ENCODE measurements at places on chromosomes 16 and 17.

GRCh38 chr16:25066747-25067631, 44.6 kb upstream of the LCMT1 start:
- DNase-seq, result peak; percentile 85

DNA sequence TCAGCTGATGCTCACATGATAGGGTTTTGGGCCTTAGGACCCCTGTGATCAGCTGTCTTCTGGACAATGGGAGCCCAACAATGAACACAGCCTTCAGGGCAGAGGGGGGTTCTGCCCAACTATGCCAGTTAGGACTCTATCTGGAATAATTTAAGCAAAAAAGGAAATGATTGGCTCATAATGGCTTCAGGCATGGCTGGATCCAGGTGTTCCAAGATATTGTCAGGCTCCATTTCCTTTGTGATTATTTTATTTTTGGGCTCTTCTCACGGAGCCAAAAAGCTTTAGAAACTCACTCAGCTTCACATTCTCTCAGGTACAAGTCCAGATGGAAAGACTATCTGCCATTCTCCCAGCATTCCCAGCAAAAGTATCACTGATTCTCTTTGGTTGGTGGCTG, 2.9 kb upstream of the MT2A start:
- DNase-seq, result no peak

DNA sequence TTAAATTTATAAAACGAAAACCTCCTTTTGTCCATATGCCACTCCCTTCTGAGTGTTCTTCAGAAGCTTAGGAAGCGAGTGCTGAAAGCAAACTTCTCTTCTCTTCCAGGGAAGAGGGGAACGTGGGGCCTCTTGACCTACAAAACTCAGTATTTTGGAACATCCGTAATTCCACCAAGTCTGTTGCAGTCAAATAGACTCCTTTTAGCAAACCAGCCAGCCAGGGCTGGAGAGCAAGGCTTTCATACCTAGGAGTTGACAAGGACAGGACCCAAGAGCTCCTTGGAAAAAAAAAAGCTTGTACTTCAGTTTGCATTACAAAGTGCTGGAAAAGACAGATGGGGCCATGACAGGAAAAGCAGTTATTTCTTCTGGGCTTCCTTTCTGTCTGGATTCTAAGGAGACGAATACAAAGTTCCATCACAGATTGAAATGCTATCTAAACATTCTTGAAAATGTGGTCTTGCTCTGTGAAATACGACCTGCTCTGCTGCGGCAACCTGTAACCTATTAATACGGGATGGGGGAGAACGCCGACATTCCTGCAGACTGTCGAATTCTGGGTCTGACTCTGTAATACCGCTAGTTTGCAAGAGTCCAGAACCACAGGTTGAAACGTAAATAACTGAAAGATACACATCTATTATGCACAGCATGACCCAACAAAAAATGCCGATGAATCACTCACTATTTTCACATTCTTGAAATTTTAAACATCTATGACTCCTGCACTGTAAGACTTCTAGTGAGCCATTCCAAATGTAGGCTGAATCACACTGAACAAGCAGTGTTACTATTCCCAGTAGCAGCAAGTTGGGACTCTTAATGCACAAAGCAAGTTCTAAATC, 20.6 kb downstream of the VPS53 start:
- DNase-seq, result no peak

DNA sequence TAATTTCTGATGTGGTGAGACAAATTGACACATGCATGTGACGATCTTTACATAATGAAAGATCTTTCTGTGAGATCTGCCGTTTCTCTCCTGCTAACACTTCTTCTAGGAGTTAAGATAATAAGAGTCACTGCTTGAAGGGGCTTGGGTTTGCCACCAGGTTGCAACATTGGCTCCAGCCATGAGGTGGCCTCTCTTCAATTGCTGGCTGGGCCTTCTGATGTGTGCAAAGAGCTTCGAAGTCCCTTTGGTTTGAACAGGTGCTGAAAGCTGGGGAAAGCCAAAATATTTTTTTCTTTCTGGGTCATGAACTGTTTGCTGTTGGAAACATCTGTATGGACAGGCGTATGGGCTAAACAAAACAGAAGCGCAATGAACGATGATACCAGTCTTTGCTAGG, 204.1 kb upstream of the SALL1 start:
- no peak for DNase-seq

- peak; percentile 99 for DNase-seq
These were observed at the start of gene SLFN14 for GRCh38 chr17:35560703-35561102. Gene SLFN14, minus strand, starts transcription at chr17:35560819. Its CDS starts 2,757 bp downstream, at chr17:35558062.

GRCh38 chr16:3781421-3781820, 64.1 kb upstream of the TRAP1 start:
- no peak for DNase-seq

DNA sequence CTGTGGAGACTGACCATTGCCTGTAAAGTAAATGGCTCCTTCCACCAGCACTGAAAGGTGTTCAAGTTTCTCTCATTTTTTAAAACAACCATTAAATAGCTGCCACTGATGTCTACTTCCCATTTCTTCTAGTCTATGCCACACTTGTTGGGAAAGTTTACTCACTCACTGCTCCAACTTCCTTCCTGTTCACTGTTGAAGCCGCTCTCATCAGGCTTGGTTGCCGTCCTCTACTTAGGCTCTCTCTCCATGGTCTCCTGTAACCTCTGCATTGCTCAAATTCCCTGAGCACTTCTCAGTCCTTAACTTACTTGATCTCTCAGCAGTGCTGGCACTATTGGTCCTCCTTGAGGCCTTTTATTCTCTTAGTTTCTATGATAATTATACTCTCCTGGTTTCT, 32.4 kb downstream of the SNX11 start:
- DNase-seq, result peak; percentile 34

- DNase-seq, result no peak
These were observed 5.4 kb downstream of the SCPEP1 start for GRCh38 chr17:56983366-56983765.

- DNase-seq, result no peak
These were observed 87.3 kb downstream of the MAP2K6 start for GRCh38 chr17:69501591-69502468.

GRCh38 chr17:43373356-43373755, 25.4 kb upstream of the ARL4D start:
- no peak for DNase-seq

DNA sequence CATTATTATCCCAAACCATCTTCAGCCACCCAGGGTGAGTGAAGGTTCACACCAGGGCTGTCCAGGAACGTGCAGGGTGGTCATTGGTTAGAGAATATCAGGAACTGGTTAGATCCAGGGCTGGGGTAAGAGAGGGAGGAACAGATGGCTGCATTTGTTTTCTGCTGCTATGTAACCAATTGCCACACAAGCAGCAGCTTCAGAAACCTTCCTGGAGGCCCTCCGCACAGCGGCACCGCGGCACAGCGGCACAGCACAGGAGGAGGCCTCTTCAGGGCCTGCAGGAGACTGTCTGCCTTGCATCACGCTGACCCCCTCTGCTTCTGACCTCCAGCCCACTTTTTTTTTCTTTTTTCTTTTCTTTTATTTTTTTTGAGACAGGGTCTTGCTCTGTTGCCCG, 86.1 kb downstream of the KCNJ12 start:
- no peak for DNase-seq

DNA sequence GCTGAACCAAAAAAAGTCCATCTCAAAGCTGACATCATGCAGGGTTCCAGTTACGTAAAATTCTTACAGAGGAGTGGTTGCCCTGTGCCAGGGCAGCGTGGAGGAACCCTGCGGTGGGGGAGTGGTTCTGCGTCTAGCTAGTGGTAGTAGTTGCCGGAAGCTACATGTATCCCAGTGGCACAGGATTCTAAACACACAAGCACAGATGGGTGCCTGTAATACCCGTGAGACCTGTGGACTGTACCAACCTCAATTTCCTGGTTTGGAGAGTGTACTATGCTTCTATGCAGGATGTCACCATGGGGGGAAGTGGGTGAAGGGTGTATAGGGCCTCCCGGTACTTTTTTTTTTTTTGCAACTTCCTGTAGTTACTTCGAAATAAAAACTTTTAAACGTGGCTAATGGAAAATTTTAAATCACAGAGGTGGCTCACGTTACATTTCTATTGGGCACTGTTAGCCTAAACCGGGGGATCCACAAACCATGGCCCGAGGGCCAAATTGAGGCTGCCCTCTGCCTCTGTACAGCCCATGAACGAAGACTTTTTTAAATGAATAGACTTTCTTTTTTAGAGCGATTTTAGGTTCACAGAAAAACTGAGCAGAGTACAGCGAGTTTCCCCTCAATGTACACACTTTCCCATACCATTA, 38.5 kb downstream of the TBC1D16 start:
- no peak for DNase-seq

DNA sequence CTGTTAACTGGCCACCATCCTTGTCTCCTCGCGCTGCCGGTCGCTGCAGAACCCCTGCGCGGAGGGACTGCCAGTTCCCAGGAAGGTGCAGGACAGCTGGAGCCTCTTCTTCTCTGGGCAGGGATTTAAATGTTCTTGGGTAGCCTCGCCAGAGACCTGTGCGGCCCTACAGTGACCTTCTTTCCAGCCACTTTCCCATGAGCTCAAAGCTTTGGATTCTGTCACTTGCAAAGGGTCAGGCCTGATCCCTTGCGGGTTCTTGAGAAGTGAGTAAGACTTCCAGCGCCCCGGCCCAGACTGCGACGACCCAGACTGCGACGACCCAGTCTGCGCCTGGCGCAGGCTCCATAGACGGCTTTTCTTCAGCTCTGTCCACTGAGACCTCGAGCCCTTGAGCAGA, 1.4 kb upstream of the SLFN5 start:
- no peak for DNase-seq

DNA sequence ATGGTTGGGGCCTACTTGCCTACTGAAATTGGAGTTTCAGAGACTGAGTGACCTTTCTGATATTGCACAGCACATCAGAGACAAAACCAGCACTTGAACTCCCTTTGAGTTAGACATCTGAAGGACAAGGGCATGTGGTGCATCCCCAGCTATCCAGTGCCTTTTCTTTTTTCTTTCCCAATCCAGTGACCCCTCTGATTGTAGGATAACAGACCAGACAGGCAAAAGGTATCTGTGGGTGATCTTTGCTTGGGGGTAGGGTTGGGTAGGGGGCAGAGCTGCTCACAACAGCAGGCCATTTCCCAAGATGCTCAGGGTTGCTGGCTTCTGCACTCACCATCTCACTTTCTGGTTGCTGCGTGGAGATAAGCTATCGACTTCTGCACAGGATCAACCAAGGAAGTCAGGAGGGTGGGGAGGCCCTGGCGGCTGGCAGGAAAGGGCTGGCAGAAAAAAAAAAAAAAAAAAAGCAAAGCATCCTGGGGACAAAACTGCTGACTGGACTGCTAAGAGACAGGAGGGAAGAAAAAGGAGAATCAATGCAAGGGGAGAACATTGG, 42.2 kb downstream of the HOXB1 start:
- peak; percentile 95 for DNase-seq

DNA sequence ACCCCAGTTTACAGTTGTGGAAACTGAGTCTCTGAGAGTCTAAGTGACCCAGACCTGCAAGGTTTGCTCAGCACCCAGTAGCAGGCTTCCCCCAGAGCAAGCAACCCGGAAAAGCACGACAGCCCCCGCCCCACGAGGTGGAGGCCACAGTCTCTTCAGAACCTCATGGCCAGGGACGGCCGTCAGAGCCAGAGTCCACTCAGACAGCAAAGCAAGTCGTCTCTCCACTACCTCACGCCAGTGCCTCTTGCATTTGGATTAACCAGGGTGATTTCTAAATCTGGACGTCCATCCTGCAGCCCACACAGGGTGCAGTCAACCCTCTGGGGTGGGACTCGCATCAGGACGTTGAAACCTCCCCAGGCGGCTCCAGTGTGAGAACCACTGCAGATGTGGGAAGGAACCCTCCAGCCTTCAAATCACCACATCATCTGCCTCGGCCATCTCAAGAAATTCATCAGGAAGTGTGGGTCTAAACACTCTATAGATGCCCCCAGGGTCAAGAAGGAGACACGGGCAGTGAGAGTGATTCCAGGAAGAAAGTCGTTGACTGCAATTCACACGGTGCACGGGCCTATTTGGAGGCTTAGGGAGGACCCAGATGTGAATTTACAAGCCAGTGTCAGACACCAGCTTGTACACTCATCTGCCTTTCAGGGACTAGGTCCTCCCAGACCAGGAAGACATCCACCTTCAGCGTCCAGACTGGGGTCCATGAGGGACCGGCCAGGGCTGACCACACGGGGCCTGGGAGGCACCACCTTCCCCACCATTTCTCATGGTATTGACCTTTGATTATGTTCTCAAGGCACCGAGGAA, 20.2 kb upstream of the RBFOX3 start:
- DNase-seq, result no peak

GRCh38 chr16:85554889-85555718, 58.0 kb upstream of the GSE1 start:
- DNase-seq, result peak; percentile 90

DNA sequence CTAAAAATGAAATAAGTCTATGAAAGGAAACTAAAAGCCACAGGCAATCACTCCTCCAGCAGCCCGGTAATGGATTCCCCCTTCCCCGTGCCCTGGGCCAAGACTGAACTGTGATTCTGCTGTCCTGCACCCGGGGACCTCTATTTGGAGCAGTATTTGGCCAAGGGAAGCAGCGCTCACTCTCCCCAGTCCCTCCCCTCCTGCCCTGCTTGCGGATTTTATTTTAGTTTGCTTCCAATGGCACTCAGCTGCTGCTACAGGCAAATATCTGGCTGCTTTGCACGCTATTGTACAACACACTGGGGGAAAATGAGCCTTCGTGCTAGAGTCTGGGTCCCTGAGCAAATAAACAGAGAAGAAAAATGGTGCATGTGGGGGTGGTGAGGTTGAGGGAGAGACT, 975.7 kb upstream of the RBFOX1 start:
- no peak for DNase-seq

DNA sequence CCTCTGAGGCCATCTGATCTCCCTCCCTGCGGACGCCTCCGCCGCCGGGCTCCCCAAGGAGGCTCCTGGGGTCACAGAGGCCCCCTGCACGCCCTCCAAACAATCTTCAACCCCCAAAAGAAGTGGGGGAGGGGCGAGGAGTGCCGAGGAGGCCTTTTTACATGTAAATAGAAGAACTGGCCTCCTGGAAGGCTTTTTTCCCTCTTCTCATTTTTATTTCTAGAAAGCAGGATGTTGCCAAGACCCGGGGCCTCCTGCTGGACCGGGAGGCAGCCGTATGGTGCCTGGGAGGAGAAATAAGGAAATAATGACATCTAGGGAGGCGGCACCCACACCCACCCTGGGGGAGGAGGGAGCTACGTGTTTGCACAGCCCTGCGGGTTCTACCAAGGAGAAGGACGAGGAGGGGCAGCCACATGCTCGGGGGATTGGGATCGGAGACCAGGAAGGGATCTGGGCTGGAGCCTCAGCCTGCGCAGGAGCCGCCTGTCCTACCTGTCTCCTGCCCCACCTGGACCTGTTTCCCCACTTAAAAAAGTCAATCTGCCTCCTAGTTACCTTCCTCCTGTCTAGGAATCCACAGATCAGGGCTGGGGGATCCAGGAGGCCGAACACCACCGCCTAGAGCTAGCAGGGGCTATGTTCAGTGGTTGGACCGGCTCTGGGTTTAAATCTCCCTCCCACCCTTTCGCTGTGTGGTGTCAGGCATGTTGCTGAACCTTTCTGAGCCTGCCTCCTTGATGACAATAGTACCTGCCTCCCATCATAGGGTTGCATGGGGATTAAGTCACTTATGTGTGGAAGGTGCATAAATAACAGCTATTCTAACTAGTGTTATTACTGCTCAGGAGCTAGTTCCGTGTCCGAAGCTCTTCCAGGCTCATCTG, 175.7 kb upstream of the GSE1 start:
- DNase-seq, result peak; percentile 73
